HuH-7.5 (cell line): ENCODE measurements at places on chromosomes 5 and 9.

DNA sequence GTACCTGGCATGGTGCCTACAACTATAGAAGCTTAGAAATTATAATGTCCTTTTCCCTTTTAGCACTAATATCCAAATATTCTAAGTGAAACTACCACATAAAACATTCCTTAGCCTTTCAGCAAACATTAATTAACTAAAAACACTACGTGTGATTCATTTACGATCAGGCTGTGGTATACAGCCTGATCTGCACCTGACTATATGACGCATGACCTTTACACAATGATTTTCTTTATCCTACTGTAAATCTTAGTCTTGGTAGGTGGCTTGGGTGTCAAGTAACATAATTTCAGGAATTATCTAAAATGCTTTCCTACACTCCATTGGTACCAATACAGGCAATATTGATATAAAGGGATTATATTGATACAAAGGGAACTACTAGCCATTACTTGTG is 686.7 kb downstream of the DTWD2 start:
- no peak for DNase-seq

GRCh38 chr5:3365501-3366215 is 230.0 kb upstream of the IRX1 start:
- no peak for DNase-seq

DNA sequence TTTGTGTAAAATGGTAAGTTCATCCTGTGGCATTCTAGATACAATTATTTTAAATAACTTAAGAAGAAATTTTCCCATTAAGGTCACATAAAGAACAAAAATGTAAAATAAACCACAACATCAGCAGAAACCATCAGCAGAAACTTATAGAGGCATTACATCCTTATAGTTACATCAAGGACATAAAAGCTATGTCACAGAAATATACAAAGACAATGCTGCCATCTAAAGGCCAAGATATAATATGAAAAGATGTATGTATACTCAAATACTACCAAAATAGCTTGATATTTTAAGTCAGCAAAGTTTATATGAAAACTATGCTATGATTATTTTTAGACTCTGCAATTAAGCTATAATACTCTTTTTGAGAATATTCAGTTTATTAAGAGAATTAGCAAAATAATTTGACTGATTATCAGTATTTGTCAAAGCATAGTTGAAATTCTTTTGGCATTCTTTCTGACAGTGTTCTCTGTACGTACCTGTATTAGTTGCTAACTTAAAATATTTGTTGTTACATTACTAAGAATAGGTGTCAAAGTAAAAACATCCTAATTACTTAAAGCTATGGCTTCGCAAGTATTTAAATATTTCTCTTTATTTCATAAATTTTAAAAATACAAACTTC is 36.2 kb downstream of the FBXL17 start:
- DNase-seq, result no peak

DNA sequence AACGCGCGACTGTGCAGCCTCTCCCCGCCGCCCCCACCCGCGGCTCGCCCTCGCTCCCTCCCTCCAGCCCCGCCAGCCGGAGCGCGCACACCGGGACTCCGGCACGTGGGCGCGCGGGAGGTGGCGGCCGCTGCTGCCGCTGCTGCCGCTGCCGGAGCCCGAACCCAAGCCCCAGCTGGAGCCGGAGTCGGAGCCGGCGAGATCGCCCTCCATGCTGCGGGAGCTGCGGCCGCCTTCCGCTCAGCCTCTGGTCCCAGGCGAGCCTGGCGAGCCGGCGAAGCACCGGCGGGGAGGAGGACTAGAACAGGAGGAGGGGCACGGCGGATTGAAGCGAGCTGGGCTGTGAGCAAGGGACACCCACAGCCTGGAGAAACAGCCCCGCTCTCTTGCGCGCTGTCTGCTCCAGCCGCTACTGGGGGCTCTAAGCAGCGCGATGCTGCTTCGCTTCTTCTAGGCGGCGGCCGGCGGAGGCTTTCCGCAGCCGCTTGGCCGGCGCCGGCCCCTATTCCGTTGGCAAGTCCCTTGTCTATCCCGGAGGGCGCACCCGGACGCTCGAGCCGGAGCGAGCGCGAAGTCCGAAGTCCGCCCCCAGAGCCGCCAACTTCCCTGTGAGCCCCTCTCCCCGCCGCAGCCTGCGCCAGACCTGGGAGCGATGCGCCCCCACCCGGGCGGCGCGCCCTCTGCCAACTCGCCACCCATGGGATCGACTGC is 598.7 kb upstream of the SGCD start:
- DNase-seq, result no peak

DNA sequence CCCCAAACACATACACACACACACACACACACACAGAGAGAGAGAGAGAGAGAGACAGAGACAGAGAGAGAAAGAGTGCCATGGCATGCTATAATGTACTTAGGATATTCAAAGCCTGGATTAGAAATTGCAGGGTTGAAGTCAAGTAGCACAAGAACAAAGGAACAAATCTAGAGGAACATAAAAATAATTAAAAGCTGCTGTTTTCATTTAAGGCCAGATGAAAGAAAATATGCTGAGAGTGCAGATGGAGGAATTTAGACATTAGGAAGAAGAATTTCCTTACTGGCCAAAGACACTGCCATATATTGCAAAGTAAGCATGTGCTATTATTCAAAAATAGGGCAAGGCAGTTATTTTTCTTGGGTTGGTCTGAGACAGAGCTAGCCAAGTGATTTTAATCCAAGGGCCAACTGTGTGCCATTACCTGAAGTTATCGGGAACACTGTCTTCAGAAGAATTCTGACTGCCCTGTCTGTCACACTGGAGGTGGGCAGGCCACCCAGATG is 31.7 kb downstream of the HSD17B3 start:
- DNase-seq, result no peak

- no peak for DNase-seq
Observed at GRCh38 chr5:126309860-126310259, 113.3 kb upstream of the GRAMD2B start.

GRCh38 chr5:98490348-98490747 is 283.1 kb upstream of the RGMB start:
- DNase-seq, result no peak

DNA sequence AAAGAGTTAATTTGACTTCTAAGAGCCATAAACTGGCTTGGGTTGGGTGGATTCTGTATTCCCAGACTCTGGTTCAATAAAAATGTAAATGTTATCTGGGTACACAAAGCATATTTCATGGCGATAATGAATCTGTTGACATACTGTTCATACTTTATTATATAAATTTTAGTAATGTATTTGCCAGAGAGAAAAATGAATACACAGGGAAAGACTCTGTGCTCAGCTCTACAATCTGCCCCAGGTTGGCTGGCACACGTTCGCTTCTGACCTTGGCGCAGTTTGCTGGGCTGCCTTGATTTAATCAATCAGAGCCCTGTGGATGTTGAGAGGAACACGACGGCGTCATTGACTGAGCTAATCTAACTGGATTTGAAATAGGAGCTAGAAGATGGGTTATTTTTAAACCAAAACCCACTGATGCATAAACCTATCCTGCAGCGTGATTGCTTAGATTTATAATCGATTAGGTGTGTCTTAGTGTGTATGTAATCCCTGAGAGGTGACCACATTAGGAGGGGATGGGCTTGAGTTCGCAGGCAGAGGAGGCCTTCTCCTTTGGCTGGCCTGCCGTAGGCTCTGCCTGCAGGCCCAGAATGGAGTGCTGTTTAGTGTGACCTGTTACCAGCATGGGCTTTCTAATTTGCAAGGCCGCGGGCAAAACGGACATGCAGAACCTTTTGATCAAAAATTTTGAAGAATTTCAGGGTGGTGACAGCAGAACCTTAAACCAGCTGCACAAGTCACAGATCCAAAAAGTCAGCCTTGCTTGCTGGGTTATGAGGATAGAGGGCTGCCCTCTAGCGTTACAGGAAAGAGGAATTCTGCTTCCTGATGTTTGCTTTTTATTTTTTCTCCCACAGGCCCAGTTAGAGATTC is 3.9 kb upstream of the ADCY2 start:
- no peak for DNase-seq

DNA sequence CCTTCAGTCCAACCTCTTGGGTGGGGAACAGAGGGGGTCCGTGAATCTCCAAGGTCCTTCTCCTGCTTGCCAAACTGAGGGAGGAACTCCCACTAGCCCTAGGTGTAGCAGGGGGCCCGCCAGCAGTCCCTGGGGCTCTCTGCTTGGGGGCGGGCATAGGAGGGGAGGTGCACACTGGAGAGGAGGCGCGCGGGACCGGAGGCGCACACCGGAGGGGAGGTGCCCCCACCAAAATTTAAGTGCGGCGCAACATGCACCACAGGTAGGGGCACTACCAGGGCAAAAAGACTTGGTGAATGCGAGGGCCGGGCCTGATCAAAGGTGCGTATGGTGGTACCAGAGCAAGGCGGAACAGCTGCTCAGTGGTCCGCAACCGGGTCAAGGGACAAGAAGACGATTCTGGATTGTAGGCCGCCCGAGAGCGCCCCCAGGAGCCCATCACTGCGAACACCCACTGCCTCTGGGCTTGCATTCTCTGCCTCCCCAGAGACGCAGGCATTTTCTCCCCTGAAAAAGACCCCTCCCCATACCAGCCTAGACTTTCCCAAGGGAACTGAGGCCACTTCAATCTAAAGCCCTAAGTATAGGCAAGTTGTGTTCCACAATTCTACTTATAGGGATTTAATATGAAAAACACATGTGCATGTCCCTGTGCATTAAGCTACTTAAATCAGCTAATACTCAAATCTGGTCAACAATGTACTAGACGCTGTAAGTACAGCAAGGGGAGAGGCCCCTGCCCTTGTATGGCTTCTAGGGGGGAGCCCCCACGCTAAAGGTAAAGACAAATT is 50.6 kb downstream of the TGFBI start:
- DNase-seq, result no peak

- DNase-seq, result no peak
Observed at GRCh38 chr5:60248901-60249300, 355.4 kb upstream of the PDE4D start.

GRCh38 chr5:120936652-120937051 is 472.6 kb downstream of the PRR16 start:
- DNase-seq, result no peak

DNA sequence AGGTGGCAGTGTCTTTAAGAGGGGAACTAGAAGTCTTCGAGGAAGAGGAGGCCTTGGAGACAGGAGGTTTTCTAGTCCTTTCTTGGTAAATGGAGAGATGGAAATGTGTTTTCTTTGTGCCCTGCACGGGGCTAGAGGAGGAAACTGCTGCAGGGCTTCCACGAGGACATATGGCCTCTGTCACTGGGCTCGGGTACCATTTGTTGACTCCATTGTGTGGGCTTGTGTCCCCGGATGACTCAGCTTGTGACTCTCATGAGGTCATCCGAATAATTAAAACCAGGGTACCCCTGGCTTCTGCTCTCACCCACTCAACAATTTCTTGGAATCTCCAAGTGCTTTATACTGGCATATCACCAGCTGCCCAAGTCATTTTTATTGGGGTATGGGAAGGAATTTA is 261.7 kb downstream of the KIF4B start:
- DNase-seq, result no peak

DNA sequence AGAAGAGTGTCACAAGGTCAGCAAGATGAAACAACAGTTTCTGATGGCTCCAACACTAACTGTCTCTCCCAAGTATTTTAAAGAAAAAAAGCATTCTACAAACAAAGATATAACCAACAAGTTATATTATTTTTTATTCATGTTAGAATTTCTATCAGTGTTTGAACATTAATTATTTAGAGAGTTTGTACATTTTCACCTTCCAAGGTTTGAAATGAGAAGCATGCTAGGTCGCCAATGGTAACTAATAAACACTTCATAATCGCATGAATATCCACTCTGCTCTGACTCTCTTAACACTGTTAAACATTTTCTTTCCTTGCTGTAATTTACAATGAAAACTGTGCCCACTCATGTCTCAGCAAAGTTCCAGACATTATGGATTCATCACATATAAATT is 73.5 kb downstream of the PTCH1 start:
- DNase-seq, result no peak

DNA sequence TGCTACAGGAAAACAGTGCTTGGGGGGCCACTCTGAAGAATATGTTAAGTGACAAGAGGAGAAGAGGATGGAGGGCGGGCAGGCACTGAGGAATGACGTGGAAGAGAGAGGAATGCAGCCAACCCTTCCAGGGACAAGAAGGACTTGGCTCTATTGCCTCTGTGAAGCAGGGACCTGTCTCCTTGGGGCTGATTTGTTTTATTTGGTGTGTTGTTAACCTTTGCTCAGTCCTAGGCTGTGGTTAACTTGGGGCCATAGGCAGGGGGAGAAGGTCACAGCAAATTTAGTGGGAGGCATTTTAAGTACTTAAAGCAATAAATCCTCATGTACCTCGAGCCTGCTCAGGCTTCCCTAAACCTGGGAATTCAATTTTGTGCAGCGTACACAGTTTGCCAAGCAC is 39.9 kb downstream of the KIF4B start:
- no peak for DNase-seq

- DNase-seq, result no peak
Observed at GRCh38 chr9:137402746-137403145, 20.2 kb downstream of the EXD3 start.

DNA sequence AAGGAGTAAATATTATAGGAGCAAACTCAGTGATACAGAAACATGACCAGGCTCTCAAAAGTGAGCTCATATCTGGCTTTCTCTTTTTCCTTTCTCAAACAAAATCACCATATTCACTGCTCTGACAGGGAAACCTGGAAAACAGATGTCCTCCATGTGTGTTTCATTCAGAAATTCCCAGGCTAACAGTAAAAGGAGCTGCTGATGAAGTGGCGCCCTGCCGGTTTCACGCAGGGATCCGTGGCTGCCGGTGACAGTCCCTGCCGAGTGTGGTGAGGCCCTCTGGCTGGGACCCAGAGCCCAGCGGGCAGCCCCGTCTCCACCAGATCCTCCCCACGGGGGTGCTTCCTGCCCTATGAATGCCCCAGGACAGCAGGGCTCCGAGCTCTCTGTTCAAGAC is 208.1 kb downstream of the GNA14 start:
- no peak for DNase-seq

GRCh38 chr9:83430681-83431080 is 107.5 kb downstream of the FRMD3 start:
- DNase-seq, result no peak

GRCh38 chr5:38413696-38414095 is 142.8 kb downstream of the LIFR start:
- DNase-seq, result no peak

DNA sequence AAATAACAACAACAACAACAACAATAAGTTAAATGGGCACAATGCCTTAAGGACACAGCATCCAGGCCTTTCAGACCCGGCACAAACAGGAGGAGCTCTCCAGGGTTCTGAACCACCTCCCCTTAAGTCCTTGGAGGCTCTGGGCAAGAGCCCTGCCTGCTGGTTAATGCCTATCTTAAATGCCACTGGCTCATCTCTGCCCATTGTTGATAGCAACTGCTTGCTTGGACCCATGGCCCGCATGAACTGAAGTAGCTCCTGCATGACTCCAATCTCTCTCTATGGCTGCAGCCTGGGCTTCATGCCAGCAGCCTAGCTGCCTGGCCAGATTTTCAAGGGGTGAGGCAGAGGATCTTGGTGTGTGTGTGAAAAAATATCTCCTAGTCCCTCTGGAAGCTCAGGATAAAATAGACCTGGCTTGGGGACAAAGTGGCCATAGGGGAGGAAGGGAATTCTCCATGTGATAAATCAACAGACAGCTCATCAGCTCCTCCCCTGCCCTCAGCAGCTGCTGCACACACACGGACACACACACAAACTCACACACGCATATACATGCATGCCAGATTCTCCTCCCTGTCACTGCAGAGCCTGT is 27.4 kb downstream of the FAM219A start:
- DNase-seq, result no peak
